GM18507 (cell line): ENCODE measurements at places on chromosomes 5 and 9.
A peak's percentile ranks its signal among the peaks of the same experiment; 100 is the strongest.

DNA sequence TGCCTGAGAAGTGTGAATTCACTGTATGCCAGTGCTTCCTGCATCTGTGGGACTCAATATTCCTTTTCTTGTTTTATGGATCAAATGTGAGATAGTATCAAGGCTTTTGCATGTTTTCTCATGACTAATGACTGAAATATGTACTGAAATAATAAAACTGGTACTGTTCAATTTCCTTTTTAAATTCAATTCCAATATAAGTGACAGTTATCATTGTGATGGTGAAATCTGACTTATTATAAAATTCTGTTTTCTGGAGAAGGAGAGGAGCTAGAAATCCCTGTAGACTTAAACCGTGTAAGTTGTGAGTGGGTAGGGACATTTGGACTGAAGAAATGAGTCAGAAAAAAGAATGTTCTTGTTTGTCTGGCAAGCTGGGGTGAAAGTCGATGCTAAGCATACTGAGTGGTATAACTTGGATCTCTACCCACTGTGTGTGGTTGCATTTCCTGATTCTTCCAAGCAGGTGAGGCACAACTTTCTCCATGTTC, 245.2 kb downstream of the EFNA5 start:
- no peak for DNase-seq

GRCh38 chr5:112657804-112658203, 79.9 kb upstream of the APC start:
- no peak for DNase-seq

GRCh38 chr9:127654619-127655018, 42.5 kb downstream of the STXBP1 start:
- no peak for DNase-seq

GRCh38 chr5:93395010-93395409, 186.0 kb downstream of the NR2F1-AS1 start:
- no peak for DNase-seq

GRCh38 chr5:144276034-144276822, 105.6 kb downstream of the KCTD16 start:
- no peak for DNase-seq

DNA sequence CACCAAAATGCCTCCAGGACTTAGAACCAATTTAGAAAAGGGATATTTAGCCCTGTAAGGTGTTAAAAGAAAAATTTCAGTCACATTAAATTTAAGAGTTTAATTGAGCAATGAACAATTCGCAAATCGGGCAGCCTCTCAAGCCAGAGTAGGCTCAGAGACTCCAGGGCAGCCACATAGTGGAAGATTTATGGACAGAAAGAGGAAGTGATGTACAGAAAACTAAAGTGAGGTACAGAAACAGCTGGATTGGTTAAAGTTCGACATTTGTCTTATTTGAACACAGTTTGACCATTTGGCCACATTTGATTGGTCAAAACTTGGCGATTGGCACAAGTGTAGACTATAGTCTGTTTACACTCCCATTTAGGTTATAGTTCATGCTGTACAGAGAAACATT, 525.9 kb upstream of the ZNF608 start:
- no peak for DNase-seq

DNA sequence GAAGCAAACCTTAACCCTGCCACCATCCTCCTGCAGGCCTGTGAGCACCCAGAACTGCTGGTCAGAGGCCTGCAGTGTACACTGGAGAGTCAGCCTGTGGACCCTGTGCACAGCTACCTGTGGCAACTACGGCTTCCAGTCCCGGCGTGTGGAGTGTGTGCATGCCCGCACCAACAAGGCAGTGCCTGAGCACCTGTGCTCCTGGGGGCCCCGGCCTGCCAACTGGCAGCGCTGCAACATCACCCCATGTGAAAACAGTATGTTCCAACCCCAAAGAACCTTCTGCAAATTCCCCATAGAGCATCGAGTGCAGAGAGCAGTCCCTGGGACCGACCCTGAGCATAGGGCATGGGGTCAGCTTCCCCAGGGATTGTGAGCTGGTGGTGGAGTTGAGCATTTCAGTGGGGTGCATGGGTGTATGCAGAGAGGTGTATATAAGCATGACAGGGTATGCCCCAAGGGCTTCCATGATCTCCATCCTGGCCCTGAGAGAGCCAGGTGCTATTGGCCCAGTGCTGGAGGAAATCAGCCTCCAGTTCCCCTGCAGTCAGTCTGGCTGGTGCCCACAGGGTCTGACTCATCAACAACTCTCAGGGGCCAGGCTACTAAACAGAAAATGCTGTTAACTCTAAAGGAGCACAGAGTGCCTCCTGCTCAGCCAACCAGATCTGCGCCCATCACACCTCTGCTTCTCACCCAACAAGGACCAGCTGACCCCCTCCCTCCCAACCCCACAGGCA, 126.2 kb downstream of the SAXO1 start:
- DNase-seq = no peak

DNA sequence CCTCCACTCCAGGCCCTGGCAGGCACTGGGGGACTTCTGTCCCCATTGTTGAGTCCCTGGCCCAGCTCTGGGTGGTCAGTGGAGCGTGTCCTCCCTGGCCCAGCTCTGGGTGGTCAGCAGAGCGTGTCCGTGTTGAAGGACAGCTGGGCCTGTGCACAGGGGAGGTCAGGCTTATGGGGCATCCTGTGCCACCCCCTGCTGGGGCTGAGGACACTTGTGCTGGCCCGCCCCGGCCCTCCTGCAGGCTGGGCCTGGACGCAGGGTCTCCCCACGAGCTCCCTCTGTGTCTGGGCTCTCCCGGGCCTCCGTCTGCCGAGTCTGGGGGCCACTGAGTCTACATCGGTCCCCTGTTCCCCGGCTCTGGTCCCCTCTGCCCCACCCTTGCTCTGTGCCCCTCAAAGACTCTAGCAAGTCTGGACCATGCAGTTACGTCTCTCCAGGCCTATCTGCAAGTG, 11.5 kb upstream of the CLIC3 start:
- DNase-seq = no peak

GRCh38 chr5:106648401-106648800, 1022.3 kb downstream of the EFNA5 start:
- no peak for DNase-seq

- DNase-seq = peak; percentile 32
Observed at GRCh38 chr9:86246752-86247161, 12.7 kb downstream of the C9orf153 start.

DNA sequence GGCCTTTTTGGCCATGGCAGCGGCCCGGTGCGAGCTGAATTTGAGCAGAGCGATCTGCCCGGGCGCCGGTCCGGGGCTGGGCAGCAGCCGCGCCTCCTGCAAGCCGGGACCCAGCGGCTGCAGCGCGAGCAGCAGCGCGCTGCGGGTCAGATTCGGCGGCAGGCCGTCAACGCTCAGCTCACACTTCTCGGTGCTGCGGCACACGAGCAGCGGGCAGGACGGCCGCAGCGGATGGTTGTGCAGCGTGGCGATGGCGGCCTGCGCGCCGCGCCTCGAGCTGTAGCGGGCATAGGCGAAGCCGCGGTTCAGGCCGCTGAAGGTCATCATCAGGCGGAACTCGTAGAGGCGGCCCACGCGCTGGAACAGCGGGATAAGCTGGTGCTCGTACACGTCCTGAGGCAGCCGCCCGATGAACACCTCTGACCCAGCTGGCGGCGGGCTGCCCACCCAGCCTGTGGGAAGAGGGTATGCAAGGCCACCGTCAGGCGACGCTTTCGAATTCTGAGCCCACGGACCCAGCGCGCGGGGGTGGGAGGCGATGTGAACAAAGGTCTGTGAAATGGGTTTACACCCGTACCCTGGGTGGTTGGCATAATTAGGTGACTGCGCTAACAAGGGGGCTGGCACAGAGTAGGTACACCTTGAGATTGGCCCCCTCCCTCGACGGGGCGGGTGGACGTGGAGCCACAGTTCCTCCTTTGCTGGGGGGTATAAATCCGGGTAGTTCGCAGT, 755 bp downstream of the DND1 start:
- DNase-seq = no peak

- no peak for DNase-seq
Observed at GRCh38 chr5:154356020-154356655, 89.7 kb upstream of the SAP30L start.

GRCh38 chr5:96148376-96148775, 186.7 kb upstream of the ELL2 start:
- DNase-seq = no peak

- DNase-seq = no peak
Observed at GRCh38 chr9:128242828-128243214, 33.0 kb downstream of the GOLGA2 start.

- no peak for DNase-seq
Observed at GRCh38 chr9:94675008-94675881, 35.9 kb upstream of the FBP1 start.

DNA sequence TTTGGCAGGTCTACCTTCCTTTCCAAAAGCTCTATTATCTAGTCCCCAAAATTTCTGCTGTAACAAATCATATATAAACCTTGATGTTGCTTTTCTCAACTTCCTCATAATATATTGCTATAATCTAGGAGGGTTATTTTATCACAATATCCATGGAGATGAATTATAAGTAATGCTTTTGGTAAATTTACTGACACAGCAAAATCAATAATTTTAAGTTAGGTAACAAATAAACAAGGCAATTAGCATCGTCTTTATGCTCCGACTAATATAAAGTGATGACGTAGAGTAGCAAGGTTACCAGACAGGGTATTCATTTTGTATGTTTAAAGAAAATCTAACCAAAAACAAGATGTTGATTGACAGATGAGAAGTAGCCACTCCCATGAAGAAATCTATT, 132.3 kb upstream of the ST8SIA4 start:
- DNase-seq = no peak

DNA sequence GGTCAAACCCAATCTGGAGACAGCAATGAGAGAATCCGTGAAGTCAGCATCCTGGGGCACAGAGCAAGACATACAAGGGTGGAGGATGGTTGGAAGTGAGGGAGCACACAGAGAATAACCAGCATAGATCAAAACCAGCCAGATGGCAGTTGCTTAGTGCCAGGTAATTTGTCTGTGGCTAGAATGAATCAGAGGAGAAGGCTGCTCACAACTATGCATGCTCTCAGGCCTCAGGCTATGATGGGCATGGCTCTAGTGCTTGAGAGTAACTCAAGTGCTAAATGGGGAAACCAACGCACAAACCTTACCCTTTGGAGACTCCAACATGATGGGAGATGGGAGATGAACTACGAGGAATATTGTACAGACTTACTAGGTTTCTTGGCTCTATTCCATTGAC, 160.8 kb downstream of the DMRT2 start:
- no peak for DNase-seq

DNA sequence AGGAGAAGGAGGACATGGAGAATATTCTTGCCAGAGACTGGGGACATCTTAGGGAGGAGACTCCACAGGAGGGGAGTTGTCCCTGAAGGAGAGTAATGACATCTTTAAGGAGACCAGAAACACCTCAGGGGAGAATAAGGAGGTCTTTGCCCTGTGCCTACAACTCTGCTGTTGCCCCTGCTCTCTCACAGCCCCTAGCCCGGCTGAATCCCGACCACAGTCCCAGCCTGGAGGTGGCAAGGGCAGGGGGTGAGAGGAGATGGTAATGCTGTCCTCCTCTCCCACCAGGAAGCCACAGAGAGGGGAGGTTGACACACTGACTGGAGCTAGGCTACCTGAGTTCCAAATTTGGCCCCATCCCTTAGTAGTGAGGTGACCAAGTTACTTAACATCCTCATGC, 30.2 kb upstream of the ENHO start:
- no peak for DNase-seq
